ENCODE measurements at places on chromosomes 5 and 9. TPM values are rescaled to one million over a fixed set of nuclear protein-coding genes. Genes with fewer than 3 reads are reported as not detected.

Gene KYAT1
- total RNA-seq: 14.0 TPM

Gene RAD23B
- 145 TPM for total RNA-seq

Gene GAS1
- 0.32 TPM for total RNA-seq

- no peak for DNase-seq
Measured at GRCh38 chr5:148842161-148842560, 15.8 kb downstream of the ADRB2 start.

GRCh38 chr5:142803428-142804125 is 33.4 kb downstream of the ARHGAP26 start:
- DNase-seq: no peak

DNA sequence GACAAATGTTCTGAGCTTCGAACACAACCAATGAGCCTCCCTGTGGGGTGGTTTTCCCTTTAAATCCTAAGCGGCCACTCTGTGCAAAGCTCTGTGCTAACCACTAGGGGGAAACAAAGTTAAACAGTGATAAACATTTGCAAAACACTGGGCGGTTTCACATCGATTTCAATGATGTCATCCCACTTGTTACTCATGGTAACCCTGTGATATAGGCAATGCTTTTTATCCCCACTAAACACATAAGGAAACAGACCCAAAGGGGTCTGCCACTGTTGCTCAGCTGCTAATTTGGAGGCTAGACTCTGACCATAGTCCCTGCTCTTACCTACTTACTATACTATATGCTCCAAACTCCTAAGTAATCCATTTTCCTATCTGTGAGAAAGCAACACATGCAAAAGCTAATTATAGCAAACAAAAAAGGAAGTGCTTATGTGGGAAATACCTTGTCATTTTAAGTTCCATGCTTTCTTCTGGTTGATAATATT is 57.3 kb downstream of the PTPN3 start:
- DNase-seq: peak; percentile 60

DNA sequence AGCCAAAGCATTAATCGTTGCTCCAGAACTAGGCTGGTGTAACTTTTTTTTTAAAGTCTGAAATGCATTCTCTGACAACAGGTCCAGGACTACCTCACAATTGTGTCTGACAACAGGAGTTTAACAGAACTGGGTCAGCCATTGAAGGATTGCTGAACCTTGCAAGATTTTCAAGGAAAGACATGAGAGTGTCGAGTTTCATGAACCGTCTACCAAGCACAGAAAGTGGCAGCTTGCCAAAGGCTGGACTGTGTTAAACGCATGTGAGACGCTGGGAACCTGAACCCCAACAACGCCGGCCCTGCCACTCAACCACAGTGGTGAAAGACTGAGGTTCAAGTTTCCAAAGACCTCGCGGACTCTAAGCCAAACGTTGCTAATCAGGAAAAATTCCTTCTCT is 79.1 kb downstream of the LHFPL2 start:
- no peak for DNase-seq

DNA sequence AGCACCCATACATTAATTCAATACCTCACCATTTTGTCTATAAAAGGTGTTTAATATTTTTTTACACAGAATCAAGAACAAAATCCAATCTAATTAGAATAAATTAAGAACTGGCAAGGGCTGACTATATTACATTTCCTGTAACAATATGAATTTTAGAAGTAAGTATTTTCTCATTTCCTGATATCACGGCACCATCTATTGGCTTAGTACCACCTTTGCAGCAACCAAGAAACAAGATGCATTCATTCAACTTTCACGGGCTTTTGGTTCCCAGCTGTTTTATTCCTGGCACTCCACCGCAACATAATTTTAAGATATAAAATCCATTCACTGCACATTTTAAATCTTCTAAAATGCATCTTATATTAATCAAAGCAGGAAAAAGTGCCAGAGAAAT is 20.6 kb downstream of the PSMB7 start:
- no peak for DNase-seq

DNA sequence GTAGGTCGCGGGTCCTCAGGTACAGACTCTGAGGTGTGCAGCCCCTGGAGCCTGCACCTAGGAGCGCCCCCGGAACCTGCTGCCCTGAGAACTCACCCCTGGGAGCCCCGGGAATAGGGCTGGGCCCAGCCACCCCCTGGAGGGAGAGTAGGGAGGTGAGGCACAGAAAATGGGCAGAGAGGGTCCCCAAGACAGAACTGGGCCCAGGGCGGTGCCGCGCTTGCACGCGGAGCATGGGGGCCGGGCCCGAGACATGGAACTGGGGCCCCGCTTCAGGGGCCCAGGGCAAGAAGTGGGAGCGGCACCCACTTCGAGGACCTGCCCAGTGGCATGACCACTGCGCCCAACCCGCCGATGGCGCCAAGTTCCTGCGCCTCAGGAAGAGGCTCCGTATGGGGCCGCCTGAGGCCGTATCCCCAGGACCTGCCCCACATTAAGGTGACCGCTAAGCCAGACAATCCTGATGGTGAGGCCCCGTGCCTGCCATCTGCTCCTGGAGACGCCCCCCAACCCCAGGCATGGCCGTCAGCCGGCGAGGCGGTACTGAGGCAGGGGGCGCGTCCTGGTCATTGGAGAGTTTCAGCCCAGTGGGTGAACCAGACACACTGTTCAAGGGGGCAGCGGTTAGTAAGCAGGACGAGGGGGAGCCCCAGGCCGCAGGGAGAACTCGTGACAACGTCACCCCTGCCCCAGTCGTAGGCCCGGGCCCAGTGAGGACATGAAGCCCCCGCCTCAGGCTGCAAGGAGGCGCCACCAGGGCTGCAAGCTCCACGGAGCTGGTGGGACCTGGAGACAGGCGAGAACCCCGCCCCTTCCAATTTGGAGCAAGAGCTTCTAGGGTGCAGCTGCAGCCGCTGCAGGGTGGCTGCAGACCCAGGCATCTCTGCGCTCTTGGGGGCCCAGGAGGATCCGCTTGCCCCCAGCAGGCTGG is 89.5 kb upstream of the PUM3 start:
- no peak for DNase-seq
